Panc1 (cell line): ENCODE measurements at places on chromosomes 12 and 14.

GRCh38 chr14:45559626-45560025 is 306.6 kb upstream of the MIS18BP1 start:
- H3K27ac ChIP-seq = no peak overlapping the region
- H3K4me1 ChIP-seq = no peaks in the 10 kb centered on the region
- H3K4me3 ChIP-seq = no peak overlapping the region
- DNase-seq = no peak
- no peaks in the 10 kb centered on the region for H3K27me3 ChIP-seq
- H3K36me3 ChIP-seq = no peaks in the 10 kb centered on the region

DNA sequence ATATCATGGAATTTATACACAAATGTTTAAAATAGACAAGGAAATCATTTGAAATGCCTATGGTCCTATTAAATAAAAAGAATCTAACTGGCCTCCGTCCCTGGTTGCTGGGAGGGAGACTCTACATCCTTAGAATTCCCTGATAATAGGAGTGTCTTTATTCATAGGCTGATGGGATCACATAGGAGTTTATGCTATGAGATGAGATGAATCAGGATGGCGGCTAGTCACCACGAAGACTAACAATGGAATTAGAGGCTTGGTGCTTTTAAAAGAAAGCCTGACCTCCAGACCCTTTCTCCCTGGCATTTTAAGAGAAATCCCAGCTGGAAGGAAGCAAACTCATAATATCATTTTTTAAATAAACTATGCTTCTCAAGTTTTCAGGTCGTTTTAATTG is 69.7 kb downstream of the SEC23A start:
- H3K4me3 ChIP-seq = no peak overlapping the region
- DNase-seq = no peak
- H3K27me3 ChIP-seq = no peaks in the 10 kb centered on the region
- no peak overlapping the region for H3K27ac ChIP-seq
- H3K36me3 ChIP-seq = peaks cover 6% of the 10 kb centered on the region
- no peaks in the 10 kb centered on the region for H3K4me1 ChIP-seq

- no peak overlapping the region for H3K27ac ChIP-seq
- H3K4me3 ChIP-seq = no peak overlapping the region
- H3K4me1 ChIP-seq = no peaks in the 10 kb centered on the region
- no peak for DNase-seq
- H3K27me3 ChIP-seq = no peaks in the 10 kb centered on the region
These were observed 46.7 kb downstream of the PDE3A start for GRCh38 chr12:20415028-20415427.

DNA sequence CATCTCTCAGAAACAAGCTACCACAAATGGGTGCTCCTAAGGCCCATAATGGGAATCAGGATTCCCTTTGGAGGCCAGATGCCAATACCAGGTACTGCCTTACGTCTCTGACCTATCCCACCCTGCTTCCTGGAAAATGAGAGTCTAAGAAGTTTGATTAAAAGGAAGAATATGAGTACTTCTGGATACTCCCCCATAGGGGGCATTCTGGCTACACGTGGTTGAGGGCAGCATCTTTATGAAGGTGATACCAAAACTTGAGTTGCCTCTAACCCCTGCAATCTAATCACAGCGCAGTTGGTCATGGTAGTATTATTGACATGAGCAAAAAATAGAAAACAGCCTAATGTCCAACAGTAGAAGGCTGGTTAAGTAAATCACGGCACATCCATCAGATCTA is 184.2 kb upstream of the LHX5 start:
- H3K4me1 ChIP-seq = no peaks in the 10 kb centered on the region
- H3K36me3 ChIP-seq = no peaks in the 10 kb centered on the region
- no peak overlapping the region for H3K27ac ChIP-seq
- H3K27me3 ChIP-seq = no peaks in the 10 kb centered on the region; the same call in 1 of the 2 replicates
- DNase-seq = no peak
